Activated T-helper 17 cell treated with anti-CD3 and anti-CD28 coated beads, Interleukin-2, amount 50 U/mL, for 72 hours (primary cell): ENCODE measurements at places on chromosomes 11 and 22.

- no peak for ATAC-seq
Measured at GRCh38 chr22:44357966-44358465, 45.3 kb upstream of the SHISAL1 start.

DNA sequence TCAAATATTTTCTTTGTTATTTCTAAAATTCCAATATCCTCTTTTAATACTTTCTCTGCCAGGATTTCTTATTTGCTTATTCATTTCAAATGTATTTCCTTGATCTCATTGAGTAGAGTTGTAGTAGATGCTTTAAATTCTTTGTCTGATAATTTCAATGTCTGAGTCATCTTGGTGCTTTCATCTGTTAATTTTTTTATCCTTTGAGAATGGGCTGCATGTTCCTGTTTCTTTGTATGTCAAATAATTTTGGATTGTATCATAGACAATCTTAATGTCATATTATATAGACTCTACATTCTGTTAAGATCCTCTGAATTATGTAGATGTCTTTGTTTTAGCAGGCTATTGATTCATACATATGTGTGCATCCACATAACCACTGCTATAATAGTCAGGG lies 57.5 kb downstream of the MYEOV start:
- no peak for ATAC-seq

DNA sequence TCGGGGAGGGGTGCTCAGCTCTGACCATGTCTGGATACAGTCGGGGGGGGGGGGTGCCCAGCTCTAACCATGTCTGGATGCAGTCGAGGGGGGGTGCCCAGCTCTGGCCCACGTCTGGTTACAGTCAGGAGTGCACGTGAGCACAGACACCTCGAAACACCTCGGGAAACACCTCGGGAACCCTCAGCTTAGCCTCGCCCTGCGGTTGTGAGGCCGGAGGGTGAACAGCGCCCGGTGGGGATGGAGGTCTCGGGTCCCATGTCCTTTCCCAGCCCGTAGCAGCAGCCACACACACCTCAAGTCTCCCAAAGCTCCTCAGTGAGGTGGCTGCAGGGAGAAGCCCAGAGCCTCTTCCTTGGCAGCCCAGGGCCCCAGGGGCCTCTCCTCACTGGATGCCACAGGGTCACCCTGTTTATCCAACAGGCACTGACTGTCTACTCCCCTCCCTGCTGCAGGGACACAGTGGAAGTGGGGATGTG lies 2.1 kb downstream of the SIGIRR start:
- ATAC-seq, result no peak

DNA sequence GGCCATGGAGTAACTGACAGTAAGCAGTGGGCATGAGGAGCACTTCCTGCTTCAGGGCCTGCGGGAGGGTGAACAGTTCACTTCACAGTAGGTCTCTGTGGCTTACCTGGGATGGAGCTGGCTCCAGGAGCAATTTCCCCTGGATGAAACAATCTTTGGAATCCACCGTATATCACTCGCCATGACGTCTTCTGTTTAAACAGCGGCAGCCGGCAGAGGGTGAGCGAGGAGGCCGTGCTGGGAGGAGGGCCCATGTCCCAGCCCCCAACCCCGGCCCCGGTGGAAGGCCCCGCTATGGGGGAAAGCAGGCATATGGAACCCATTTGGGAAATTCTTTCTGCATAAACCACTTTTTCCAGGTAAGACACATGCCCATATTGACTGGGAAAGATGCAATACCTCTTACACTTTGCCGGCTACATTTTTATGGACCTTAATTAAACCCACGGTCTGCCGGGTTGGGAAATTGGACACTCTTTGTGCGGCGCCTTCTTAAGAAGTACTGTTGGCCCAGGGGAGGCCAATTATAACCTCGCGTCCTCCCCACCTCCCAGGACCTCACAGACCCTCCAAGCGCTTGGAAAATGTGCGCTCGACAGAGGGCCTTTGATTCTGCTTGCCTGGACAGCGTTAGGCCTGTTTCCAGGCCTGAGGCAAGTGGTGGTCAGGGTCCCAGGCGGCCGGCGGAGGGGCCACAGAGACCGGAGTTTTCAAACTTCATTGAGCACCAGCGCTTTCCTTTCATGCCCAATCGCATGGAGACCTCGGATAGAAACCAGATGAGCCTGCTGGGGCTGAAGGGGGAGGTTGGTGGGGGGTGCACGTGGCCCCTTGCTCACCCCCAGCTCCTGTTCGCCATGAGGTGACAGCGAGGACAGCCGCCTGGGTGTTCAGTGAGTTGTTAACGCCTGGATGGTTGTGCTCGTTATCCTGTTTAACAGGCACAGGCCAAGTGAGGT lies 40.4 kb downstream of the SMIM38 start:
- no peak for ATAC-seq

DNA sequence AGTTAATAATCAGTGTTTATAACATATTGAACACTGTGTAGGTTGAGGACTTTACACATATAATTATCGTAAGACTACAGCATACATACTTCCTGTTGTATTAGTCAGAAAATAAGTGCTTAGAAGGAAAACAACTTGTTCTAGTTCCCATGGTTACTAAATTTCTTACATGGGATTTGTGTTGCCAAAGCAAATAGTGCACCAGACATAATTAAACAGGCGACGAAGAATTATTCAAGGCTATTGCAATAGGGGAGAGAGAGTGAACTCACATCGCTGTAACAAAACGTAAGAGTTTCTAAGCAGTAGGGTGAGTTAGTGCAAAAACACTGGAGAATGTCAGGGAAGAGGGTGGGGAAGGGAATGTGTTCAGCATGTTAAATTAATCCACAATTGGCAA lies 347.8 kb downstream of the CNTN5 start:
- no peak for ATAC-seq

- no peak for ATAC-seq
Measured at GRCh38 chr11:76762867-76763572, 20.1 kb upstream of the TSKU start.

- no peak for ATAC-seq
Measured at GRCh38 chr22:35971456-35972119, 57.0 kb downstream of the RBFOX2 start.

DNA sequence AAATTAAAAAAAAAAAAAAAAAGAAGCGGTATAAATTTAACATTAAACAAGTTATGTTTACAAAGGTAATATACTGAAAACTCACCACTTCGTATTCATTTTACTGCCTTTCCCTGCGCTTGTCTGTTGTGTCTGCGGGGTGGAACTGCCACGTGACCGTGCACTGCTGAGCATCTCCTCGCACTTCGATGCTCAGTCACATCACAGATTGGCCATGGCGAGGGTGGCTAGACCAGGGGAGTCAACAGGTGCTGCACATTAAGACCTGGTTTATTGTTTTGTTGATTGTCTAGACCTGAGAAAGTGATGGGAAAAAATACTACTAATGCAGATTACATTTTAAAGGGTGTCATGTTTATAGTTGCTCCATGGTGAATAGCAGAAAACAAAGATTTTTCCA lies 22.8 kb upstream of the TUB start:
- ATAC-seq, result no peak

DNA sequence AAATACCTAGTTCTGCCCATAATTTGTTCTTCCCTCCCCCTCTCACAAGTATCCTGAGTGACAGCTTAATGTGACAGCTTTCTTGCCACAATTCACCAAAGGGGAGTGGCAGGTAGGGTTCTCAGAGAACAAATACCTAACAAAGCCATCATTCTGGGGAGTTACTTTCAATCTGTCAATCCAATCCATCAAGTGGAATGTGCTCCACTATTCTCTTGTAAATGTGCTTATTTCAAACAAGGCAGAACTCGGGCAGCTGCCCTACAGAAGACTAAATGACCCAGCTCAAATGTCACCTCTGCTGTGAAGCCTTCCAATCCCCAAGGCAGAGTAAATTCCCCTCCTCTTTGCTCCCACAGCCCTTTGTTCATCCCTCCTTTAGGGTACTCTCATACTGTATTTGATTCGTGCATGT lies 27.8 kb downstream of the LGR4 start:
- ATAC-seq, result no peak

DNA sequence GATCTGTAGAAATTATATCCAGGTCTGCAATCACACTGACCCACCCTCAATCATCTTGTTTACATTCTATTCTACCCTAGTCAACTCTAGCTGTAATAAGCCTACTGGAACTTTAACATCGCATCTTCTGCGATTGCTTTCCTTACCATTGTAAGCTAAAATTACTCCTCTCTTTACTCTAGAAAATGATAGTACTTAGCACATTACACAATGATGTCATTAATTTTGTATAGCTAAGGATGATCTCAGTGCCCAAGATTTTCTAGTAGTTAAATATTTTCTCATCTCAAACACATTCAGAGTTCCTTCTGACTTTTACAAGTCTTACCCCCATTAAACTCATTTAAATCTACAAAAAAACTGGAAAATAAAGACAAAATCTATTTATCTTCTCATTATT lies 39.6 kb upstream of the CTSC start:
- ATAC-seq, result no peak

DNA sequence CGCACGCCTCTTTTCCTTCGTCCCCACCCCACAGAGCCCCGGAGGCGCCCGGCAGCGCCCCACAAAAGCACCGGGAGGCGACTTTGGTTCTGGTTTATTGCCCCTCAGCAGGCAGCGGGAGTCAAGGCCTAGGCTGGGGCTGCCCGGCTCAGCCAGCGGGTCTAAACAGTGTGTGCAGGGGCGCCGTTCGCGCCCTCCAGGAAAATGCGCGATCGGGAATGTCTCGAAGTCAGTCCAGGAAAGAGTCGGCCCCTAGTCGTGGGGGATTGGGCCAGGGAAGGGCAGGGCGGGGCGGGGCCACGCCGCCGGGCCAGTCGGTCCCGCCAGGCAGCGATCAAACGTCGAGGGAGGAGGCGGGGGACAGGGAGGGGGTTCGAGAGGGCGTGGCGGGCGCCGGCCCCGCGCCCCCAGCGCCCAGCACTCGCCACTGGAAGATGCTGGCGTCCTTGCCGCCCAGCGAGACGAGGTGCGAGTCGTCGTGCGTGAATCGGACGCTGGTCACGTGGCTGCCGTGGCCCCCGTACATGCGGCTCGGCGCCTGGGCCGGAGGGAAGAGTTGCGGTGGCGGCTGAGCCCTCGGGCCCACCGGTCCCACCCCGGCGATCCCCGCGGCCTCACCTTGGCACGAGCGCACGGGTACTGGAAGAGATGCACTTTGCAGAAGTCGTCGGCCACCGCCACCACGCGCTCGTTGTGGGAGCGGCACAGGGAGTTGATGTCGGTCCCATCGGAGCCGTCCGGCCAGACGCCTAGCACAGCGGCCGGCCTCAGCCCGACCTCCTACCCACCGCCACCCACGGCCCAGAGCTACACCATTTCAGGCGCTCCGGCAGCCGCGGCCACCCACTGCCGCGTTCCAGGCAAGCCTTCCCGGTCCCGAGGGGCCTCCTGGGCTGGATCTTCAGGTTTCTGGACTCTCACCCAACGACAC lies 741 bp upstream of the MTA2 start:
- no peak for ATAC-seq

DNA sequence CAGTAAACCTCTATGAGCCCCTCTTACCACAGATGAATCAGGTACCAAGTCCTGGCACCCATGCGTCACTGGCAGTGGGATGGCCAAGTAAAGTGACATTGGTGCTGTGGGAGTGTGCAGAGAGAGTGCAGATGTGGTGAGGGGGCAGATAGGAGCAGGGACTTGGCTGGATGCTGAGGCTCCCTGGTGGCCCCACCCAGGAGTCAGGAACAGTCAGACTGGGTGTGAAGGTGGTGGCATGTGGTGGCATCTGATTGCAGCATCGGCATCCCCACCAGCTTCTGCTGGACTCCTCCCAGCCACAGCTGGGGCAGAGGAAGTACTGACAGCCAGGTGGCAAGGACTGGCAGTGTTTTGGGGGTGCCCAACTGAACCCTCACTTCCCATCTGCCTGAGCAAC lies 11.4 kb downstream of the DGAT2 start:
- ATAC-seq, result no peak
